Stimulated activated CD4-positive, alpha-beta T cell treated with anti-CD3 and anti-CD28 coated beads, Interleukin-4, amount 100 ng/mL, for 4 hours (primary cell): ENCODE measurements at places on chromosomes 16 and 17.

- DNase-seq, result no peak
These were observed 4.3 kb upstream of the ADGRG1 start for GRCh38 chr16:57624044-57624688.

GRCh38 chr17:34837876-34838478 is 123.3 kb downstream of the CCT6B start:
- DNase-seq, result no peak

DNA sequence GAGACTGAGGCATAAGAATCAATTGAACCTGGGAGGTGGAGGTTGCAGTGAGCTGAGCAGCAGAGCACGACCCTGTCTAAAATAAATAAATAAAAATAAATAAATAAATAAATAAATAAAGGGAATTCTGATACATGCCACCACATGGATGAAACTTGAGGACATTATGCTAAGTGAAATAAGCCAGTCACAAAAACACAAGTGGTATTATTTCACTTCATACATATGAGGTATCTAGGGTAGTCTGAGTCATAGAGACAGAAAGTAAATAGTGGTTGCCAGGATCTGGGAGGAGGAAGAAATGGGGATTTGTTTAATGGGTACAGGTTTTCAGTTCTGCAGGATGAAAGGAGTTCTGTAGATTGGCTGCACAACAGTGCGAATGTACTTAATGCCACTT is 16.3 kb downstream of the PIPOX start:
- DNase-seq, result no peak

GRCh38 chr16:85991856-85992255 is 92.9 kb downstream of the IRF8 start:
- DNase-seq, result no peak
